ENCODE measurements at places on chromosomes 4 and X.

DNA sequence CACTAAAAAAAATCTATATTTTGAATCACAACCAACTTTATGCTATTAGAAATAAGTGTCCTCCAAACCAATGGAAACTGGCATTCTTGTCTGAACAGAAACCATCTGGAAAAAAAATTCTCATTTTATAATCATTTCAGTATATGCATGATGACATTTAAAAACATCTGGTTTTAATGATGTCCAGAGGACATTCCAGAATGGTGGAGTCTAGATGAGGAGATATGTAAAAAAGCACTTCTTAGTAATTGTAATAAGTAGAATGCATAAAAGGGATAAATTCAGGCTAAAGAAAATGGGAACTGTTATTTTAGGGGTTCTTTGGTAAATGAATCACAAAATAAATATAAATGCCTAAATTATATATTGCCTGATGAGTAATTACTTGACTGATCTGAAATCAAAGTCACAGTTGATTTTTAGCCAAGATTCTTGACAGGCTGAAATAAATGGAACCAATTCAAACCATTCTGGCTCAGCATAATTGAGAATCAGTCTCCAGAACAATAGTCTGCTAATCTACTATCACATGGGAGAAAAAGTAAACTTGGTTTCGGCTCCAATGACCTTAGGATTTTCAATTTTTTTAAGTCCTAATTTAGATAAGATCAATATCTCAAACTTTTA lies 636.6 kb downstream of the FAT4 start:
- no peak for DNase-seq

GRCh38 chr4:177128306-177128705 lies 181.4 kb upstream of the NEIL3 start:
- DNase-seq, result no peak

DNA sequence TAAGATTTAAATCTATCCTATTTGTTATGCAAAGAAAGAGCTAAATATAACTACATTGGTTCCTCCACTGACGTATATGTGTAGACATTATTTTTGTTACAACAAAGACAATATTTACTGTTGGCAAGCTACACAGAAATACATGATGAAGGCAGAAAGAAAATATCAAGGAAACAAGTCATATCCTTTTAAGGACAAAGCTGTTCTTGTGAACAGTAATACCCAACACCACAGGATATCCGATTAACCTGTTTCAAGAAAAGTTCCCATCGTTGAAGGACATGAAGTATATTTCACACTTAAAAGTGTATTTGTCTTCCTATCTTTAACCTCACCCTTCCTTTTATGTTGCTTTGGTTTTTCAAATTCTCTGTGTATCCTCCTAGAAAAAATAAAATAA lies 235.8 kb upstream of the AADAT start:
- DNase-seq, result no peak

GRCh38 chr4:137664046-137664387 lies 131.7 kb upstream of the PCDH18 start:
- DNase-seq, result no peak

DNA sequence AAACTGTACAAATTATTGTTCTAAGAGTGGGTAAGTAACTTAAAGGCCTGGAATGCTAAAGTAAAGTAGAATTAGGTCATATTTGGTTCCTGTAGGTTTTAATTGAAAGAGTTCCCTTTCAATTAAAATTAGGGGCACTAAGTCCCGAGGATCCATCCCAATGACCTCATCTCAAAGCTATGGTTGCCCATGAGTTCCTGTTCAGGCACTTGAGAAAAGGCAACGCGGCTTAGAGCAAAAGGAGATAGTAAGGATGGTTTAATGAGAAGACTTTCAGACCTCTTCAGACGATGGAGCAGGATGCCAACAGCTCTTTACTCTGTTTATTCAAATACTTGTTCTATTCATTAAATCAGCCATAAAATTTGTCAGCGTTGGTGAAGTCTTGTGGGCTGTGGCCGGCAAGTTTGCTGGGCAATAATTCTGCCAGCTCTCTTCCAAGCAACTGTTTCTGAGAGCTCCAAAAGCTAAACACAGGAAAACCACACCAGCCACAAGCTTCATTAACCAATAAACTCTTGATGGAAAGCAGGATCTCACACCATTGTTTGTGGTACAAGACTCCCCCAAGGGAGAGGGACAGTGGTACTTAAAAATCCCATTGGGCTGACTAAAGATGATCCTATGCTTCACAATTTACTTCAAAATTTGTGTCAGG lies 167.4 kb downstream of the COL4A6 start:
- no peak for DNase-seq

- DNase-seq, result no peak
Observed at GRCh38 chr4:30920043-30920442, 199.9 kb downstream of the PCDH7 start.

DNA sequence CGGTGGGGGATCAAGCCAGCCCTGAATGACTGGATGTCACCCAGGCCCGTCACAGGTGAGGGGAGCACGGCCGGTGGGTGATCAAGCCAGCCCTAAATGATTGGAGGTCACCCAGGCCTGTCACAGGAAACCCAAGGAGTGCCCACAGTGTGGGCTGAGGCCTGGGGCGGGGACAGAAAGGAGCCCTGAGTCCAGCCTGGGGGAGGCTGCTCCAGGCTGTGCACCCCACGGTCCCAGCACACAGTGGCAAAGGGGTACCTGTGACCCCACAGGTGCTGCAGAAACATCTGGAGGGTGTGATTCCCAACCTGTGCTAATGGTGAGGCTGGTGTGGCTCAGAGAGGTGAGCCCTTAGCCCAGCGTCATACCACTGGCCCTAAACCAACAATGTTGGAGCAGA lies 6.2 kb upstream of the CPLX1 start:
- DNase-seq, result no peak

GRCh38 chr4:89586864-89587263 lies 250.1 kb downstream of the SNCA start:
- no peak for DNase-seq

GRCh38 chrX:71910986-71911730 lies 513 bp downstream of the NHSL2 start:
- DNase-seq, result peak; percentile 19

- peak; percentile 30 for DNase-seq
Observed at GRCh38 chrX:153766098-153766817, 2.2 kb downstream of the PLXNB3 start.

GRCh38 chr4:98771959-98772632 lies 113.7 kb upstream of the TSPAN5 start:
- no peak for DNase-seq

DNA sequence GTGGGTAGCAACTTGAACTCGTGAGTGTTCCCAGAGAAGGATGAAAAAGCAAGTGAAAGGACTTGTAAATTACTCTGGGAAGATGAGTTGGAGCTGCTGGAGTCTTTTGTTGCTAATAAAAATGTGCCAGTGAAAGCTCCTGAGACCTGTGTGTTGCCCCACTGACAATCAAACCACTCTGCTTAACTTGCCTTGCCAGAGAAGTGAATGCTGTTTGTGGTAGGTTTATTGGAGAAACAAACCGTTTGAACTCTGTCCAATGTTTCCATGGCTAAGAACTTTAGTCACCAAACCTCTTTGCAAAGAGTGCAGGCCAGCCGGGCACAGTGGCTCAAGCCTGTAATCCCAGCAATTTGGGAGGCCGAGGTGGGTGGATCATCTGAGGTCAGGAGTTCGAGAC lies 586.9 kb downstream of the PCDH7 start:
- no peak for DNase-seq

GRCh38 chr4:742742-743311 lies 37.2 kb downstream of the PCGF3 start:
- peak; percentile 84 for DNase-seq

GRCh38 chr4:108109997-108110416 lies 58.7 kb downstream of the LEF1 start:
- DNase-seq, result no peak

DNA sequence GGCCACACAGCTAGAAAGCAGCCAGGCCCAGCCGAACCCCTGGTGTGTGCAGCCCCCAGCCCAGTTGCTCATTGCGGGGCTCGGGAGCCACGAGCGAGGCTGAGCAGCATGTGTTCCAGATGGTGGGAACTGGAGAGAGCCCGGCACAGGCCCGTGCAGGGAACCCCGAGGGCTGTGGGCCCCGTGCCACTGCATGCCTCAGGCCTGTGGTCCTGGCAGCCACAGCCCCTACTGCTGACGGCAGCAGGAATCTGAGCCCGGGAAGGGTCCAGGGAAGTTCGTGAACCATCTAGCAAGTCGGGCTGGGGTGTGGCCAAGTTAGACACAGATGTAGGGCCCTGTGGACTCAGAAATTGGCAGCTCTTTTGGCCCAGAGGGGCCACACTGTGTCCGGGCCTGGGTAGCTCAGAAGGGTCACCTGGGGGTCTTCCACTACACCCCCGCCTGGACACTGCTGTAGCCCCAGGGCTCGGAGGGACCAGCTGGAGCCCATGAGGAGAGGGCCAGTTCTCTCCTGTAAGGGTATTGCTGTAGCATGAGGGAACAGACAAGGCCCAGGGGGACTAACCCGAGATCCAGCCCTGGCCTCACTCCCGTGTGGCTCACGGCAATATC lies 12.1 kb downstream of the HTRA3 start:
- peak; percentile 77 for DNase-seq

- DNase-seq, result no peak
Observed at GRCh38 chrX:132373610-132374009, 115.2 kb downstream of the MBNL3 start.

- DNase-seq, result no peak
Observed at GRCh38 chr4:73918058-73918457, 48.9 kb downstream of the CXCL1 start.

DNA sequence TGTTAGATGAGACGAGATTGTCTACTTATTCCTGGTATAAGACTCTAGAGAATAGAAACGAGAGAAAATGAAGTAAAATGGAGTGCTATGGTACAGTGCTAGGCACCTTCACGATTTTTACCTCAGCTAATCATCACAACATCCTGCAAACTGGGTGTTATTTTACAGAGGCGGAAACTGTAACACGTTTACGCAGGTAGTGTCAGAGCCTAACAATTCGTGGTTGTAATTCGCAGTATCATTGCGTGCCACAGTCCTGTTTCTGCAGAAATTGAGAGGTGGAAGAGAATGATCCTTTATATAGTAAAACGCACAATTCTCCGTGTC lies 383 bp upstream of the TBC1D19 start:
- DNase-seq, result no peak

- no peak for DNase-seq
Observed at GRCh38 chr4:83631066-83631465, 95.2 kb downstream of the GPAT3 start.

- DNase-seq, result no peak
Observed at GRCh38 chr4:81664079-81664478, 192.4 kb upstream of the RASGEF1B start.

GRCh38 chr4:2765832-2766526 lies 9.8 kb upstream of the TNIP2 start:
- DNase-seq, result no peak

GRCh38 chrX:71667328-71668247 lies at the start of gene LOC101059915:
TSS of gene LOC101059915 (plus strand) at chrX:71667546.
- DNase-seq, result peak; percentile 48

- DNase-seq, result no peak
Observed at GRCh38 chrX:150094996-150095395, 156.7 kb upstream of the EOLA2 start.

GRCh38 chr4:148077581-148077980 lies 345.7 kb downstream of the ARHGAP10 start:
- no peak for DNase-seq

DNA sequence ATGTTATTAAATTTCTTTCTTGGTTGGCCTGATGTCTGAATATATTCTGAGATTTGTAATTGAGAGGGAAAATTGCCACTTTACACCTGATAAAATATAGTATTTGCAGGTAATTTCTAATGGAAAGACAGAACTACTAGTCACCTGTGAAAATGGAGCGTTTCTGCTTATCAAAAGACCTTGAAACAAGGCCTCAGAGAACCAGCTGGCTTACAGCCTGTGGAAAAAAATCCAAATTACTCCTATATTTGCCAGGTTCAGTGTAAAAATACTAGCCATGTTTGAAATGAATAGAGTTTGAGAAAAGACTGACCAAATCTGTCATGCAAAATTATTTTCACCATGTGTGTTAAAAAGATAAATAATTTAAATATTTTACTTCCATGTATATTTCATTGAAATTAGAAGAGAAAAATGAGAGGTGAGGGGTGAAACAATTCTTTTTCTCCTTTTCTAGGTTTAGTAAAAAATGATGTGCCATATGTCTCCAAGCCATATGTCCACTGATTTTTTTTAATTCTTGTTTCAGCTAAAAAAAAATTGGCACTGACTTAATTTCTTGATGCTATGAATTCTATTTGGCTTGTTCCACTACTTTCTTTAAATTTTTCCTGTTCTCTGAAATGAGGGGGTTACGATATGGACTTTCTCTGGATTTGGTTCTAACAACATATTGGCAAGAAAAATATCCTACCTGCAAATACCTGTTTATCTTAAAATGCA lies 464.9 kb downstream of the GRXCR1 start:
- DNase-seq, result no peak

GRCh38 chr4:159582685-159583084 lies 479.8 kb downstream of the RAPGEF2 start:
- DNase-seq, result no peak

DNA sequence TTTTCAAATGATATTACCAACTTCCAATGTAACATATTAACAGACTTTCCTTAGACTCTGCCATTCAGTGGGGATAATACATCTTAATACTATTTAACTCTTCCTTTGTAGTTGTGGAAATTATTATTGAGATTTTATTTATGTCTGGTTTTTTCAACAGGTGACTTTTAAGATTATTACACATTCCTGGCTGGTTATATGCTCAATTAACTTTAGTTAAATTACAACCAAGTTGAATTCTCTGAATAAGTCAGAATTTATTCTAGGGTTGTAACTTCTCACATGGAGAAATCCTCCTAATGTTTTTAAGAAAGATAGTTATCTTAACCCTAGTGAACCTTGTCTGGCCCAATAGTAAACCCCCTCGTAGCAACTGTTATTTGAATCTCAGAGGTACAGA lies 107.3 kb downstream of the SLC10A6 start:
- no peak for DNase-seq

DNA sequence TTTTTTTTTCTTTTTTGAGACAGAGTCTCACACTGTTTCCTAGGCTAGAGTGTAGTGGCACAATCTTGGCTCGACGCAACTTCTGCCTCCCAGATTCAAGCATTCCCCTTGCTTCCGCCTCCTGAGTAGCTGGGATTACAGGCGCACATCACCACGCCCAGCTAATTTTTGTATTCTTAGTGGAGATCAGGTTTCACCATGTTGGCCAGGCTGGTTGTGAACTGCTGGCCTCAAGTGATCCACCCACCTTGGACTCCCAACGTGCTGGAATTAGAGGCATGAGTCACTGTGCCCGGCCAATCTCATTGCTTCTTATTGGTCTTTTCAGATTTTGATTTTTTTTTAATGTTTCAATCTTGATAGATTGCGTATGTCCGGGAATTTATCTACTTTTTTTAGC lies 124.4 kb downstream of the NBDY start:
- no peak for DNase-seq

GRCh38 chrX:120269373-120270035 lies 18.9 kb downstream of the ZBTB33 start:
- no peak for DNase-seq

Measured in mucosa of descending colon (tissue), 3 donors.